ENCODE measurements at places on chromosomes 7 and 10.

GRCh38 chr10:48494073-48494472 lies 110.8 kb downstream of the ARHGAP22 start:
- DNase-seq: no peak

- DNase-seq: no peak
Observed at GRCh38 chr10:129094861-129095260, 372.2 kb upstream of the MGMT start.

GRCh38 chr7:151423936-151424335 lies 14.1 kb upstream of the WDR86 start:
- DNase-seq: no peak

GRCh38 chr10:5528989-5529701 lies 4.4 kb downstream of the CALML3 start:
- no peak for DNase-seq

DNA sequence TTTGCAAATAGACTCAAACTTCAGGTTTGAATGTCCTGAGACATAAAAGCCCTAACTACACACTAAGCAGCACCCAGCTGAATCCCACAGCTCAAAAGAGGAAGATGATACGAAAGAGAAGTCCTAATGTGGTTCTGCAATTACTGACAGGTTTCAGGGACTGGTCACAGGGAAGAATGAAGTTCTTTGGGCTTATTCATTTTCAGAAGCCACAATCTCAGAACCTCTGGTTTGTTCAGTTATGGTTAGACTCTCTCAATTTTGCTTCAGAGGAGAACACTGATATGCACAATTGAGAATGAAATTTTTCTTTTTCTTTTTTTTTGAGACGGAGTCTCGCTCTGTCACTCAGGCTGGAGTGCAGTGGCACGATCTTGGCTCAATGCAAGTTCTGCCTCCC lies 94.6 kb upstream of the FAM180A start:
- DNase-seq: no peak

GRCh38 chr10:43090188-43090587 lies 13.3 kb downstream of the RET start:
- DNase-seq: no peak

DNA sequence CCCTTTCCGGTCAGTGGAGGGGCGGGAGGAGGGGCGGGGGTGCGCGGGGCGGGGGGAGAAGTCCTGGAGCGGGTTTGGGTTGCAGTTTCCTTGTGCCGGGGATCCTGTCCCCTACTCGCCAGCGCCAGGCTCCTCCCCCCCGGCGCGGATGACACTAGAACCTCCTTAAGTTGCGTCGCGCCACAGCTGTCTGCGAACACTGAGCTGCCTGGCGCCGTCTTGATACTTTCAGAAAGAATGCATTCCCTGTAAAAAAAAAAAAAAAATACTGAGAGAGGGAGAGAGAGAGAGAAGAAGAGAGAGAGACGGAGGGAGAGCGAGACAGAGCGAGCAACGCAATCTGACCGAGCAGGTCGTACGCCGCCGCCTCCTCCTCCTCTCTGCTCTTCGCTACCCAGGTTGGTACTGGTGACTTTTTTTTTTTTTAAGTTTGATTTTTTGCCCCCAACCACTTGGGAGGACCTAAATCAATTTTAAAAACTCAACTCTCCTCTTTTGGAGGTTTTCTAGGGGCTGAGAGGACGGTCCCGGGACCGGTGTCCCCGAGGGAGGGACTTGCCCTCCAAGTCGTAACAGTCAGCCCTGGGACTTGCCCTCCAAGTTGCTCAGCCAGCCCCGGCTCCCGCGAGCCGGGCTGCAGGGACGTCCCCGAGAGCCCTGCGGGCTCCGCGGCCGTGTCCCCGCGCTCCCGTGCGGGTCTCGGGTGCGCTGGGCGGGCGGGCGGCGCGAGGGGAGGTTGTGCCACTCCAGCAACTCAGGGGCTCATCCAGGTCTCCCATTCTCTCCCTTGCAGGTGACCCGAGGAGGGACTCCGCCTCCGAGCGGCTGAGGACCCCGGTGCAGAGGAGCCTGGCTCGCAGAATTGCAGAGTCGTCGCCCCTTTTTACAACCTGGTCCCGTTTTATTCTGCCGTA lies at the start of gene GATA3:
TSS of gene GATA3 (plus strand) at position 195 of the 914 bp plus-strand sequence. CDS start 968 bp downstream, outside the sequence.
- DNase-seq: no peak

GRCh38 chr10:128922619-128923196 lies 544.3 kb upstream of the MGMT start:
- no peak for DNase-seq
